ENCODE measurements at places on chromosomes 12 and 14.

DNA sequence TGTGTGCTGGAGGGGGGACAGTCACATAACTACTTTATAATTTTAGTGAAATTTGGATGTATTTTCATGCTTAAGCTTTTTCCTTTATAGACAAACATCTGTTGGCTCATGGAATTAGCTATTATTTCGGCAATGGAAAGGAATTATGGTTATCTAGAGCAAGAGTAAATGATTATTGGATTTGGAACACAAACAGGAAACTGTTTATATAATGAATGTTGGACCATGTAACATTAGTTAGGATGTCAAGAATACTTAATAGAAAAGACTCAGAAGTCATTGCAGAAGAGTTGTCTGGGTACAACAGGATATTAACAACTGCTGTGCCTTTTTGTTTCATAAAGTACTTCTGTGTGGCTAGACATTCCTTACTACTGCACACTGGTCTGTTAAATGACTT lies 108.7 kb downstream of the OTOGL start:
- DNase-seq: no peak

DNA sequence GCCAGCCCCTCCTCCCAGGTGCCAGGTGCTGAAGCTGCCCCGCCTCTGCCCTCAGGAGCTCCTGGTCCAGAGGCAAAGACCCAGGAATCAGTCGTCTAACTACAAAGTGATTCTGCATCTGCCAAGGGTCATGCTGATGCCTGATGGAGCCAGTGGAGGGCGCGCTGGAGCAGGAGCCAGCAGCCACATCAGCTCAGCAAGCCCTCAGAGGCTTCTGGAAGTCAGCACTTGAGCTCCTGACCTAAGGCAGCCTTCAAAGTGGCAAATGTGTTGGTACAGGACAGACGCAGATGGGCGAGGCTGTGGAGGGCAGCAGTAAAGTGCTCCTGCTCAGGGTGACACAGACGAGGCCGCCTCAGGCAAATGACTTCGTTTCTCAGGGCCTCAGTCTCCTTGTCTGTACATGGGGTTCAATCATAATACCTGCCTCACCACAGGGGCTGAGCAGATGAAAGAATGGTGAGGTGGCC lies 10.9 kb downstream of the C12orf43 start:
- no peak for DNase-seq

DNA sequence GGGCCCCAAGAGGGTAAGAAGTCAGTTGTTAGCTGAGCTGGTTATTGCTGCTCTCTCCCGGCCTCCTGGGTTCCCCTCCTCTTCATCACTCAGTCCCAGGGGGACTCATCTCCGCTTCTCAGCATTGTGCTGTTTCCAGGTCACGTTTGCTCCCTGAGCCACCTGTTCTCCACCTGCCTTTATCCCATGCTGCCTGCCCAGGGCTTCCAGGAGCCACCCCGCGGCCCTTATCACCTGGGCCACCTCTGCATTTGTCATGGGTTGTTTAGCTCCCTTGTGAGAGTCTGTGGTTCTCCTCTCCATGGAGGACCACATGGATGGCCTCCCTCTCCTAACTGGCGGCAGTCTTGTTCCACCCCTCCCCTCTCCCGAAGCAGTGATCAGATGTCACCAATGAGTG lies 36.0 kb downstream of the SYNDIG1L start:
- DNase-seq: no peak

DNA sequence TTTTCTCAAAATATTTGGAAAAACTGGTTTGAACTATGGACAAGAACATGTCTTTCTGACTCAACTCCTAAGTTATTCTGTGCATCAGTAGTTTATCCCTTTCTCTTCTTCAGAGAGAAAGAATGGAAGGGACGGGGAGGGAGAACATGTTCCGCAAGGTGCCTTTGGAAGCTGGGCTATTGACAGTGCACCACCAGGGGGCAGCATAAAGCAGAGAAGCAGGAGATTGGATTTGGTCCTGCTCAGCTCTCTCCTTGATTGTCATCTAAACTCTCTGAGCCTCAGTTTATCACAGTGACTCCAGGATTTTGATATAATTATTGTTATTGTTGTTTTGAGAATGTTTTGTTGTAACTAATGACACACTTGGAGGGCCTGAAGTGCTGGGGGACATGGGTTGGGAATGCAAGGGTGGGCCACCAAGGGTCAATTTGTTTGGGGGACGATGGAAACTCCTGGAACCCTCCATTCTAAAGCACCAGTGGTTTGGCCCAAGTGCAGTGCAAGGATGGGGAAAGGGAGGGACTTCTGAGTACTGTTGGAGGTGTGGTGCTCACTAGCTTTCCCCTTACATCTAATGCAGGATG lies 45.3 kb upstream of the ANO6 start:
- peak; percentile 29 for DNase-seq

GRCh38 chr12:14396071-14396470 lies 30.6 kb downstream of the ATF7IP start:
- DNase-seq: no peak

DNA sequence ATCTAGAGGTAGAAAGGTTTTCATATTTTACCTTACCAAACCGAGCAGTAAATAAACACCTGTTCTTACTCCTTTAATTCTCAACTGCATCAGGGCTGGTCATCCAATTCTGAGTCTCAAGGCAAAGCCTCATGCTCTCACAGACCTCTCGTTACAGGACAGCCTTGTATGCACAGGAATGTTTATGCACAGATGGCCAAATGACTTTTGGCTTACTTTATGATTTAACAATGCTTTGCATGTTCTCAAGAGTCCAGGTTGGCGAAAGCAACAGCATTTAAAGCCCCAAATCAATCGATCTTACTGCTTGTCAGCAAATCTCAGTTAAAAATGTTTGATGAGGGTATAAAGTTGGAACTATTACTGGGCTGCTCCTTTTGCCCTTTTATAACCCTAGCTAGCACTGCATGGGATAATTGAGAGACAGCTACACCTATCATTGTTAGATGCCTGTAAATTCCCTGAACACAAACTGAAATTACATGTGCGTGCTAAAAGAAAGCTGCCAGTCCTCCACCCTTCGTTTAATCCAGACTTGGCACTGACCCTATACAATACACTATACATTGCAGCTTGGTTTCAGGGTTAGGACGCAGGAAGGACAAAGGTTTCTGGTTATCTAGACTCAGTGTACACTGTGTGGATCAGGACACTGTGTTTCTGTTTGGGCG lies 63.6 kb downstream of the TMCC3 start:
- no peak for DNase-seq

DNA sequence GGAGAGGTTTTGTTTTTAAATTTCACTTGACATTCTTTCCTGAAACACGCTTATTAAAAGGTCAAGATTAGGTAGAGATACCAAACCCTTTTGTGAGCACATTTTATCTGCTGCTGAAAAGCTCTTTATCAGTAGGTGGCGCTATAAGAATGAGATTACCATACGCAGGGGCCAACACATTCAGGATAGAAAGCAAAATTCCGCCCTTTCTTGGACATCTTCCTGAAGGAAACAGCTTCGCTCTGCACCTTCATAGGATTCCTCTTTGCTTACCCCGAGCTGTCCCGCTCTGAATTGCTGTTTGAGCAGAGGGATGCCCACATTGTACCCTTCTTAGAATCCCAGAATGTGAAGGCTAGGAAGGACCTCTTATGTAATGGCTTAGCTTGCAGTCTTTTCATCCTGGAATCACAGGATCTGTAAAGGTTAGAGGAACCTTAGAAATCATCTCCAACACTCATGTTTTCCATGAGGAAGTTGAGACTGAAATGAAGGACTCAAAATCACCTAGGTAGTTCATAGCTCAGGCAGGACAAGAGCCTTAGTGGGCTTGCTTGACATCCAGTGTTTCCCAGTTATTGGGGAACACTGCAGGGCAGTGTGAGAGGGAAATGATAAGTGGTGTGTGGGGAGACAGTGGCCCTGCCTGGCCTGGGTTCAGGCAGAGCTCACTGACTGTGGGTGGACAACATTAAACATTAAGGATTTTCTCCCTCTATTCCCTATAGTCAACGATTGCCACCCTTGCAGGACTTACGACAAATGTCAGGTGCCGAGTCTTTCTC lies 38.7 kb upstream of the CRY1 start:
- peak; percentile 18 for DNase-seq
